B cell (primary cell): ENCODE measurements at places on chromosomes 1 and 21. TPM values are rescaled to one million over a fixed set of nuclear protein-coding genes. Genes with fewer than 3 reads are reported as not detected.

The THEM5 gene
- not detected in 2 replicates for total RNA-seq

GRCh38 chr21:46555225-46555617 lies 49.7 kb downstream of the S100B start:
- no peak for DNase-seq
- H3K27me3 ChIP-seq: no peaks in the 10 kb centered on the region
- peaks cover 32% of the 10 kb centered on the region for H3K4me1 ChIP-seq
- no peak overlapping the region for H3K4me3 ChIP-seq
- peaks cover 12% of the 10 kb centered on the region for H3K36me3 ChIP-seq
- H3K27ac ChIP-seq: no peak overlapping the region

DNA sequence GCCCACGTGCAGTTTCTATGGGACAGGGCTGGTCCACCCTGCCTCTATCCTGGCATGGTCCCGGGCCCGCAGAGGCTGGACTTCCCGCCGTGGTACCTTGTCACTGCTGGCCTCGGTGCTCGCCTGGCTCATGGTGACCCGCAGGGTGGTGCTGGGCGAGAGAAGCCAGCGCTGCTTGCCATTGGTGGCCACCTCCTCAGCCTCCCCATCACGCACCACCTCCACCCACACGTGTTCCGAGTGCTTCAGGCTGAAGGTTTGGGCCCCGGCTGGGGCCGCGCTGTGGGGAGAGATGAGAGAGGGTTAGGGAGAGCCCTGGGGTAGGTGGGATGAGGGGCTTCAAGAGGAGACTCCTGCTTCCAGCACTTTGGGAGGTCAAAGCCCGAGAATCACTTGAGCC lies 14.5 kb downstream of the PADI2 start:
- no peaks in the 10 kb centered on the region for H3K36me3 ChIP-seq
- H3K27me3 ChIP-seq: no peaks in the 10 kb centered on the region
- H3K27ac ChIP-seq: no peak overlapping the region
- no peaks in the 10 kb centered on the region for H3K4me1 ChIP-seq

- peaks cover 35% of the 10 kb centered on the region for H3K36me3 ChIP-seq
- no peaks in the 10 kb centered on the region for H3K27me3 ChIP-seq
- no peak for DNase-seq
- H3K4me1 ChIP-seq: peaks cover 37% of the 10 kb centered on the region
- H3K4me3 ChIP-seq: no peak overlapping the region
Observed at GRCh38 chr1:77975386-77975785, 3.5 kb downstream of the FUBP1 start.

GRCh38 chr1:1118011-1118875 lies 2.4 kb upstream of the C1orf159 start:
- H3K4me3 ChIP-seq: no peak overlapping the region
- H3K4me1 ChIP-seq: peaks cover 34% of the 10 kb centered on the region
- no peak overlapping the region for H3K27ac ChIP-seq
- H3K27me3 ChIP-seq: peaks cover 31% of the 10 kb centered on the region

DNA sequence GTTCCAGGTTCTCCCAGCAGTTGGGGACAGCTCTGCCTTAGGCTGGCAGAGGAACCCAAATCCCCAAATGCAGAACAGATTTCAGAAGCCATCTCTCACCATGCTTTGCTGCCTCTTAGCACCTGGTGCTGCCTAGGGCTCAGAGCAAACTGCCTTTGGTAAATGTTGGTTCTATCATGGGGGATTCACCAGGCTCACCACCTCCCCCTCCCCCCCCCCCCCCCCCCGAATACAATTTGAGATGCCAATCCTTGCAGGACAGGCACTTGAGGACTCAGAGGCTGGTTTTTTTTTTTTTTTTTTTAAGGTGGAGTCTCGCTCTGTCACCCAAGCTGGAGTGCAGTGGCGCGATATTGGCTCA lies 447 bp upstream of the PAQR6 start:
- H3K36me3 ChIP-seq: peaks cover under 1% of the 10 kb centered on the region
- no peak overlapping the region for H3K27ac ChIP-seq
- no peak for DNase-seq
- peaks cover 15% of the 10 kb centered on the region for H3K4me1 ChIP-seq
- H3K4me3 ChIP-seq: no peak overlapping the region
